Activated naive CD4-positive, alpha-beta T cell (primary cell): ENCODE measurements at places on chromosomes 2 and 18.

DNA sequence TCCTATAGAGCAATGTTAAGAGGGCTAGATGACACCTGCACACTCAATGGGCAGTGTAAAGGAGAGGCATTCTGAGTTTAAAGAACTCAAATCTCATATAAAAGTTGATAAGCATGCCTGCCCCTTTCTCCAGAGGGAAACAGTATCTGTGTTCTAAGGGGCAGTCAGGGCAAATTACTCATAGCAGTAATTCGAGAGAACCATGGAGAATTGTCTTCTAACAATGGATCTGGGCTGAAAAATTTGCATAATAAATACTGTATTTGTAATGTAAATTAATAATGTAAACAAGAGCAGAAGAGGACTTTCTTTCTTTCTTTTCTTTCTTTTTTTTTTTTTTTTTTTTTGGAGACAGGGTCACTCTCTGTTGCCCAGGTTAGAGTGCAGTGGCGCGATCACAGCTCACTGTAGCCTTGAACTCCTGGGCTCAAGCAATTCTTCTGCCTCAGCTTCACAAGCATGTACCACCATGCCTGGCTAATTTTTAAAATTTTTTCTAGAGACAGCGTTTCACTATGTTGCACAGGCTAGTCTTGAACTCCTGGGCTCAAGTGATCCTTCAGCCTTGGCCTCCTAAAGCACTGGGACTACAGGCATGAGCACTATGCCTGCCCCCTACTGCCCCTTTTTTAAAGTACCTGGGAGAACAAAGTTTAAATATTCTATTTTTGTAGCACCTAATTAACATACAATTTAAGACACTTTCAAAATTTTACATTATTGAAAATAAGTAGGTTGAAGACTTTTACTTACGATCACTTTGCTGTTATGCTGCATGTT is 70.6 kb downstream of the OTX1 start:
- no peak for DNase-seq

GRCh38 chr2:200367155-200367554 is 60.7 kb downstream of the SPATS2L start:
- no peak for DNase-seq

DNA sequence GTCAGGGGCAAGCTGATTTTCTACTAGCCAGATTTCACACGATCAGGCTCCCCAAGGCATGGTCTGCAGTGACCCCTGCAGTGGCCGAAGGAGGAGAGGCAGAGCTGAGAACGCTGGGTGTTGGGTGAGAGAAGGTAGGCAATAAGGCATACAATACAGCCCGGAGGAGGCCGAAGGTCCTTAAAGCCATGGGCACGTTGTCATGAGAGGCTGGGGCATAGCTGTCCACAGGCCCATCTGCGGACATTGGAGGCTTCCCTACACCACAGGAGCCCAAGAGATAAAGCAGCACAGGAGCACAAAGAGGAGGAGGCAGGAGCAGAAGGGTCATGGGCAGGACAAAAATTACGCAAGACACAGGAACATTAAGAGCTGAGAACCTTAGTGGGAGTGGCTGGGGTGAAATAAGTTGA is 16.7 kb upstream of the BZW1 start:
- DNase-seq, result no peak

DNA sequence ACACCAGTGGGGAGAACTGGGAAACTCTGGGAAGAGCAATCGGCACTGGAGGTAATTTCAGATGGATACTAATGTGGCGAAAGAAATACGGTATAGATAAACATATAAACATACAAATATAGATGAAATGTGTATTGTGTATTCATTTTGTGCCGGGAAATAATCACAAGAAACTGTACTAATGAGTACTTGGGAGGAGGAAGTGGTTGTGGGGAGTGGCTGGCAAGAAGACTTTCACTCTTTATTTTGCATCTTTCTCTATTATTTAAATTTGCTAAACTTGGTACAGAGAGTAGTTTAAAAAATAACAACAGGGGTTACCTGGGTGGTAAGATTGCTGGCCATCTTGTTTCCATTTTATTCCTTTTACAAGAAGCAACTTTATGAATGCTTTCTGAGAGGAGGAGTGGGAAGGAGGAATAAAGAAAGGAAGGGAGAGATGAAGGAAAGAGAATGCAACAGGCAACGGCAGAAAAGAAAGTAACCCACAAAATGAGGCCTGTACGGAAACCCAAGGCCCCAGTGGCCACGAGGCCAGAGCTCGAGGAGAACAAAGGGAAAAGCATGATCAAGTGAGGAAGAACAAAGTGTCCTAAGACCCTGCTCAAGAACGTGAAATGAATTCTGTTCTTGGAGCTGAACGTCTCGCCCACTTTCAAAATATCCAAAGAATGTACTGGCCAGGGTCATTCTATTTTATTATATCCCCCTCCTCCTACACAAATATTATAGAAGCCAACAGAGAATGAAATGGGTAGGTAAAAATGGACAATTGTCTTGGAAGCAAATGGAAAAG is 45.2 kb downstream of the FAM178B start:
- no peak for DNase-seq

DNA sequence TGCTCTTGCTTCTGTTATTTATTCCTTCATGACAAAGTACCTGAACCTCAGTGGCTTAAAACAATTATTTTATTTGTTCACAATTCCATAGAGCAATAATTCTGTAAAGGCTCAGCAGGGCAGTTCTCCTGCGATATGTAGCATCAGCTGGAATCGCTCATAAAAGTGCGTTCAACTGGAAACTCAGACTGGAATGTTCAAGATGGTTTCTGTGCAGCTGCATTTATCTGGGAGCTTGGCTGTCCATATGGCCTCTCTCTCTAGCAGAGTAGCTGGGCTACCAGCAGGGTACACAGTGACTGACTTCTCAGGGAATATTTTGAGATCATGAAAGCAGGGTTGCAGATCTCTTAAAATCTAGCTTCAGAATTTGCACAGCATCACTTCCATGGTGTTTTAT is 13.5 kb downstream of the CCDC121 start:
- DNase-seq, result no peak

GRCh38 chr2:10497797-10498251 is 49.7 kb upstream of the ODC1 start:
- DNase-seq, result no peak

DNA sequence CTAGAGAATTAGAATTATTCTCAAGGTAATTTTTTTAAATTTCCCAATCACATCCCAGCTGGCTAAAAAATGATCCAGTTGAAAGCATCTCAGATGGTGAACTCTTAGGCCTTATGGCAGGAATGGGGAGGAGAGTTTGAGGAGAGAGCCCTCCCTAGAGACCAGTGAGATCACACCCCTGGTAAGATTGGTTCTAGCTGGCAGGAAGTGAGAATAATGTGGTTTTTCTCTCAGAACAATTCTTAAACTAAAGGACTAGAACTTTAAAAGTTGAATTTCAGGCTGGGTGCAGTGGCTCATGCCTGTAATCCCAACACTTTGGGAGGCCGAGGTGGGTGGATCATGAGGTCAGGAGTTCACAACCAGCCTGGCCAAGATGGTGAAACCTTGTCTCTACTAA is 120.2 kb downstream of the MYO3B start:
- no peak for DNase-seq

DNA sequence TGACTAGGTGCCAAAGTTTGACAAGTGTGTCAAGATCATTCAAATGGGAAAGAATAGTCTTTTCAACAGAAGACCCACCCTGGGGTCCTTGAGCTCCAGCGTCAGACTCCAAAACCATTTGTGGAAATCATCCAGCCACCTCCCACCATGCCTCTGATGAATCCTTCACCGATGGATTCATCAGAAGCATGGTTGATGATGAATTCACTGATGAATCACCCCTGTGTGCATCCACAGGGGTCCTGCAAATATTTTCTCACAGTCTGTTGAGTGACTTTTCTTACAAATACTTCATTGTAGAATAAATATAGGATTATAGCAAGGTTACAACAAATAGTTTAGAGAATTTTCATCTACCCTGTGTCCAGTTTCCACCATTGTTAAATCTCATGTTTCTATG is 4.3 kb downstream of the UGT1A9 start:
- no peak for DNase-seq
